ENCODE measurements at places on chromosomes 6 and 20.

DNA sequence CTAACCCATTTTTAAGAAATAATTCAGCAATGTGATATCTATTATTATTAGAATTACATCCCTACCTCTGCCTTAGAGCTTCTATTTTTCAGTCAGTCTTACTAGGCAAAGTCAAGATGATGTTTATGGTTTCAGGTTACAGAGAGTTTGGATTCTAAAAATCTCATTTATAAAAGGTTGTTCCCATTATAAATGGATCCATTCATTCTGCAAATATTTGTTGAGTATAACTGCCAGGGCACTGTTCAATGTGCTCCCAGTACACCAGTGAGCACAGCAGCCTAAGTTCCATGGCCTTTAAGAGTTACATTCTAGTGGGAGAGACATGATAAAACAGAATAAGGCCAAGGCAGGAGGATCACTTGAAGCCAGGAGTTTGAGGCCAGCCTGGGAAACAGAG lies 75.9 kb upstream of the EYA4 start:
- DNase-seq: no peak

DNA sequence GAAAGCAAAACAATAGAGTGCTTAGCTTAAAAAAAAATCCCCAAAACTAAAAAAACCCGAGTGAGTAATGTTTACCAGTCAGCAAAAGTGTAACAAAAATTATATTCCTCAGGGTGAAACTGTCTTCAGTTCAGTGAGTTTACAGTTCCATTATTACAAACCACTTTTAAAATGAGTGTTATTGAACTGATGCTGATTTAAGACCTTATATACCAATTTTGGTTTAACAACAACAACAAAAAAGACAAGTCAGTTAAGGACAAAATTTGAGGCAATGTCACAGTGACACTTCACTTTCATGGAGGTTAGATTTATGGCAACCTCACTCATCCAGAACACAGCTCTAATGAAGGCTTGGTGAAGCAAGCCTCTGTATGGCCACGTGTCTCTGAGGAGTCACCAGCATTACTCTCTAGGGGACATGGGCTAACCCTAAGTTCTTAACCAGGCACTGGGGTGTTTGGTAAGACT lies 630.8 kb downstream of the PHF3 start:
- DNase-seq: no peak

- DNase-seq: no peak
Measured at GRCh38 chr6:7178280-7178679, 70.5 kb downstream of the RREB1 start.

GRCh38 chr6:45724511-45724910 lies 291.1 kb downstream of the CLIC5 start:
- DNase-seq: no peak

DNA sequence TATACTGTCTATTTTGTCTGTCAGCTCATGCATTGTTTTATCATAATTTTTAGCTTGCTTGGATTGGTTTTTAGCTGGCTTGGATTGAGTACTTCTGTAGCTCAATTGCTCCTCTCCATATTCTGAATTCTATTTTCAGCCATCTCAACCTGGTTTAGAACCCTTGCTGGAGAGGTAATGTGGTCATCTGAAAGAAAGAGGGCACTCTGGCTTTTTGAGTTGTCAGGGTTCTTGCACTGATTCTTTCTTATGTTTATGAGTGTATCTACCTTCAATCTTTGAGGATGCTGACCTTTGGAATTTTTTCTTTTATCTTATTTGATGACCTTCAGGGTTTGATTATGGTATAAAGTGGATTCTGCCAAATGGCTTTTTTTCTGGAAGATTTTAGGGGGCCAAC lies 632.7 kb upstream of the ID4 start:
- peak; percentile 10 for DNase-seq

- no peak for DNase-seq
Measured at GRCh38 chr6:136890194-136890839, 31.8 kb upstream of the SLC35D3 start.

GRCh38 chr6:3887150-3887700 lies 38.1 kb downstream of the FAM50B start:
- DNase-seq: no peak

- peak; percentile 27 for DNase-seq
Measured at GRCh38 chr6:99348288-99349170, 945 bp downstream of the FAXC start.

DNA sequence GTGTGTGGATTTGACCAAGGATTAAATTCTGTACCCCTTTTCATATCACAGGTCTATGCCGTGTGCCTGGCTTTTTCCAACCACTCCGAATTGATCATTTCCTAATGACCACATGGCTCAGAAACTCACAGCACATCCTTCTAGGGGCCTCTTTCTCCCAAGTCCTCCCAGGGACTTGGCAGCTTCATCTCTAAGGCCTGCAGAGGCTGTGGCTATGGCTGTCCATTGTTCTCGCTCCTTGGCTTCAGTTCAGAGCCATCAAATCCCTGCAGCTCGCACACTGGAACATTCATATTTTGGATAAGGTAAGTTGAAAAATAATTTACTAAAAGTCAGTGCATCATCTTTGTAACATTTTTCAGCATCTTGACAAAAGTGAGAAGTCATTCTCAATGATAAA lies 497.2 kb upstream of the CDH4 start:
- no peak for DNase-seq

DNA sequence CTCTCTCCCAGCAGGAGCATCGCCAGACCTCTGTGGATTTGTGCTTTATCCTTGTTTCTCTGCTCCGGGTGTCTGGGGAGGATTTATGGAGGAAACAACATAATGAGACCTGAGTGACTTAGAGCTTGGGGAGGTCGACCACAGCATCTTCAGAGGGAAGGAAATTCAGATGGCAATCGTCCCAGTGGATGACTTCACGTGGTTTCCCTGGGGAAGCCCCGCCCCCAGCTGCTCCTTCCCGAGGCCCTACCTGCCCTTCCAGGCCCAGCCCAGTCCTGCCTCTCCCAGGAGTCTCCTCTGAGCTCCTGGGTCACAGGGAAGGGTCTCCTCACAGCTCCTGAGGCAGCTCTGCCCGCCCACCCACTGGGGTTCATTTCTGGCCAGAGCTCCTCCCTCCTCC lies 430.3 kb upstream of the SULF2 start:
- DNase-seq: no peak

GRCh38 chr6:7770111-7770510 lies 44.2 kb downstream of the BMP6 start:
- DNase-seq: no peak

DNA sequence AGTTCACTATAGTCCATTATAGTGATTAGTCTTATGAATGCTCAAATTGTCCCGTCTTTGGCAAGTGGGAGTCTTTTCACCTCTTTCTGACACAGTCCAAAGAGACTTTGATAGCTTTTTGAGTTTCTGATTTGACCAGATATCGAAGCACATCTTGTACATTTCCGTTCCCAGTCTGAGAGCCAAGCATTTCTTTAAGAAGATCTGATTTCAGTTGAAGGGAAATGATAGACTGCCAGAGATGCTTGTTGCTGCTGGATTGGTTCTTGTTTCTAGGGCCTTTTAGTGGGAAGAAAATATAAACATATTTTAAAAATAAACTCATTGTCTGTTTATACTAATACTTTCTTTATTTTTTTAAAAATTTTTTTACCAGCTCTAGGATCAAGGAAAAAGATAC lies 54.1 kb upstream of the IER3 start:
- DNase-seq: no peak

DNA sequence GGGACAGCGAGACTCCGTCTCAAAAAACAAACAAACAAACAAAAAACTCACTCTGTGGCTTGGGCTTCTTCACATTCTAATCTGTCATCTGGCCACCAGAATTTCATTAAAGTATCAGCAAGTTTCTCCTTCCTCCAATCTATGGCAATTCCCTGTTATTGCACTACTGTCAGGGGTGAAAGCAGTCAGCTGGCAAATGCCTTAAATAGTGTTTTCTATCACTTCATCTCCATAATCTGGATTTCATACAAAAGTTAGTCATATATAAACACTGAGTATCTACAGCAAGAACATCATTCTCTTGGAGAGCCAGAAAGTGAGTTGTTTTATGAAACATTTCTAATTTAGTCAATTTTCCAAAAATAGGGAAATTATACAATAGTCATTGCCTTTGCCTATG lies 56.1 kb downstream of the PHACTR3 start:
- no peak for DNase-seq

- DNase-seq: no peak
Measured at GRCh38 chr6:116535109-116535508, 10.4 kb downstream of the TRAPPC3L start.

GRCh38 chr6:100467129-100468015 lies 2.7 kb upstream of the SIM1 start:
- DNase-seq: no peak

GRCh38 chr6:76703285-76703684 lies 630.8 kb upstream of the IMPG1 start:
- no peak for DNase-seq

DNA sequence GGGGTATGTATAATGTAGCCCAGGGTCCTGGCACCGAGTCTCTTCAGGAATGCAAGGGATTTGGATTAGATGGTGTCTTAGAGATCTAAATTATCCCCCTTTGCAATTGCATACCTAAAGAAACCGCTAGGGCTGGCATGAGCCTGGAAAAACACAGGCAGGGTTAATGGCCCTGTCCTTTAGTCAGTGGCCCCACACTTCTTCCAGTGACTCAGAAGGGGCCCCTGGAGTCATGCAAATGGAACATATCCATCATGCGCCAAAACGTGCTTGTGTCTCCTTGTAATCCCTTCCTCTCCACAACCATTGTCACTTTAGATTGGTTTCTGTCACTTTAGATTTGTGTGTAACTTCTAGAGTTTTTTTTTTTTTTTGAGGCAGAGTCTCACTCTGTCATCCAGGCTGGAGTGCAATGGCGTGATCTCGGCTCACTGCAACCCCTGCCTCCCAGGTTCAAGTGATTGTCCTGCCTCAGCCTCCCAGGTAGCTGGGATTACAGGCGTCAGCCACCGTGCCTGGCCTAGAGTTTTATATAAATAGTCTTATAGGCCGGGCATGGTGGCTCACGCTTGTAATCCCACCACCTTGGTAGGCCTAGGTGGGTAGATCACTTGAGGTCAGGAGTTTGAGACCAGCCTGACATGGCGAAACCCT lies 8.7 kb upstream of the MYBL2 start:
- DNase-seq: no peak

DNA sequence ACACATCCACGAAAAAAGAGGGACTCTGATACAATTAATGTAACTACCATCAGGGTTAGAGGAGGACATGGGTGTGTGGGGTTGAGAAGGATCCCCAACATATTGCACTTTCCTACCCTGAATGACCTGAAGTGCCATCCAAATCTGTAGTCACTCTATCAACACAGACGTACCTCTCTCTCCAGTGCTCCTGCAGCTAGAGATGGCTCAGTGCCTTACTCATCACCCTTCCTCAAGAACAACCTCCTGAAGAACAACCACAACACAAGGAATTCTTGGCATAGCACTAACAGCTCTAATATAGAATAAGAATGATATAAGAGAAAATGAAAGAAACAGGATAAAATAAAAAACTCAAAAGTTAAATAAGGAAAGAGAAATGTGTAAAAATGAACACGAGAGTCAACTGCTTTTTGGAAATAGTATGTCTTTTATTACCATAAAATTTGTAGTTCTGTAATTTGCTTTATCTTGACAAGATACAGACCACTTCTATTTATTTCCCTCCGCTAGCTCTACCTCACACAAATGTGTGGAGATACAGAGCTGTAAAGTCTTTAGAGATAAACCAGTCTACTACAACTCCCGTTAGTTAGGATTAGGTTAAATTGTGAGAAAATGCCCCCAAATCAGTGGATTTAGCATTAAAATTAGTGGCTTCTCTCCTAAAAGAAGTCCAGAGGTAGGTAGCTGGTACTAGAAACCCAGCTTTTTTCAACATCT lies 63.9 kb downstream of the REV3L start:
- no peak for DNase-seq

- no peak for DNase-seq
Measured at GRCh38 chr20:51463998-51464397, 78.5 kb downstream of the NFATC2 start.

- DNase-seq: no peak
Measured at GRCh38 chr6:38141085-38141484, 321.6 kb downstream of the ZFAND3 start.

DNA sequence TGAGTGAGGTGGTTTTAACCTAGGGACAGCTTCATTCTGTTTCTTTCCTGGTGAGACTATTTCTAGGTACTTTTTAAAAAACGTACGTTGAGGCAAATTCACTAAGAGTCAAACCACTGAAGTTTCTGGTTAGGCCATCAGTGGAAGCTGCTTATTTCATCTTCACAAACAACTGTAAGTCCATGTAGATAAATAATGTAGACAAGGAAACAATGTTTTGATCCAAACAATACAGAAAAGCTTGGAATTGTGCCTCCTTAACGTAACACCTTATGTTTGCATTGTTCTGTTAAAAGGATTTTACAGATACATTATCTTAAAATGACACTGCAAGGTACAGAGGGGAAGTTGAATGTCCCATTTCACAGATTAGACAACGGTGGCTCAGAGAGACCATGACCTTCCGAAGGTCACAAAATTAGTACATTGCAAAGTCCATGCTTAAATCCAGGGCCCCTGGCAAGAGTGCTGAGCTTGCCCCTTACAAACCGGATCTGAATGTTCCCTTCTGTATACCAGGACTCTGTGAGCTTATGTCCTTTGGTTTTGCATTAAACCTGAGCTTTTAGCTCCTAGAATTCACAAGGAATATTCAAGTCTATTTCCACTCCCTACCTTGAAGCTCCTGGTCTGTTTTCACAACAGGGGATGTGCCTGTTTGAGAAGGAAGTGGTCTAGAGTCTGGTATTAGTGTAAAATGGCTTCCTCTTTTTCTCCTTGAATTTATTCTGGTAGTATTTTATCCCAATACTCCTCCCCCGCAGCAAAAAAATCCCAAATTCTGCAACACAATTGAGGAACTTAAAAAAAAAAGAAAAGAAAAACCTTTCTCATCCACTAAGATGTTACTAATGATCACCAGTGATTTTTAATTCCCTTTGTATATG lies 28.9 kb upstream of the ZNF217 start:
- no peak for DNase-seq

DNA sequence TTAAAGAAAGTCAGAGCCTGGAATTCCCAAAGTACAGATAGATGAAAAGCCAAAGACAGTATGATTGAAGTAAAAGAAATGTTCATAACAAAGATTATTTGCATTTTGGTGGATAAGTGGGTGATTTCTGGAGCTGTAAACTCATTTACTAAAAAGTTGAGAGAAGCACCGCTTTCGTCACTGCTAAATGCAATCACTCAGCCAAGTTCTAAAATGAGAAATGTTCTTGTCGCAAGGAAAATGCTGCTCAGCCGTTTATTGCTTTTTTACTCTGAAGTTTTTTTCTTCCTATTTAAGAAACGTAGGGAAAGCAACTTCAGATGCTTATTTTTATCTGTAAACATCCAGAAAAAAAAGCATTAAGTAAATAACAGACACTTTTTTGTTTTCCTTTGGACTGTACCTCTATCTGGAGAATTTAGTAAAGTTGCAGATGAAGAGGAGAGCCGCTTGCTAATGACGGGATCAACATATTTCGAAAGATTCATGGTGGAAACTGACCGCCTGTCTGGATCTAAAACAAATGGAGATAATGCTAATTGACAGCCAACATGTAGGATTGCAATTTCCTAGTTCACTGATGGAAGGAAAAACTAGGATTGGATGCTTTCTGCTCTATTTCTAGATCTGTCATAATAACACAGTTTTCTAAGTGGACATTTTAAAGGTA lies 93.8 kb upstream of the BCLAF1 start:
- no peak for DNase-seq

DNA sequence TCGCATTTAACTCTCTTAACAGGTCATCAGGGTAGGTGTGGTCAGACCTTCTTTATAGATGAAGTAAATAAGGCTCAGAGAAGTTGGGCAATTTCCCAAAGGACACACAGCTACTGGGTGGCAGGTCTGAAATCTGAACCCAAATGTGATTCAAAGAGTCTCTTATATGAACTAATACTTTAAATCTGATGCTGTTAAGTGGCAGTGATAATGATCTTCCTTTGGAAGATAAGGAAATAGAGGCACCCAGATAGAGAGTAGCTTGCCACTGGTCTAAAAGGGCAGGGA lies 237.1 kb downstream of the GMPR start:
- DNase-seq: no peak
